ENCODE measurements at places on chromosomes 7 and 10.

- DNase-seq = no peak
Observed at GRCh38 chr7:28623105-28623730, 210.9 kb downstream of the CREB5 start.

- DNase-seq = no peak
Observed at GRCh38 chr10:35834877-35835494, 192.9 kb upstream of the FZD8 start.

DNA sequence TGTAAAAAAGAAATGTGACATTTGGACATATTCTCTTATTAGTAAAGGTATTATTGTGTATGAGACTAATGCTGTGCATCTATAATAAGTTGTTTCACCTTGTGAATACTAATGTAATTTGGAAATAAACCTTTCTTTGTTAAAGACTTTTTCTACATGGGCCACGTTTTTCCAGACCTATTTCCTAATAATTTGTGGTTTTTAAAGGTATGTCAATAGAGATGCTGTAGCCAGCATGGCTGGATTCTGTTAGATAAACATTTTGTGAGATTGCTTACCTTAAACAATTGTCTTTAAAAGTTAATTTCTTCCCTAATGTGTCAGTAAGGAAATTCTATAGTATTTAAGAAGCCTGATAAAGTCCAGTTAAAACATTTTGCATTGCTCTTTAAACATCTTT lies 56.0 kb downstream of the KAT6B start:
- no peak for DNase-seq

- no peak for DNase-seq
Observed at GRCh38 chr7:72258074-72258473, 154.1 kb downstream of the CALN1 start.

DNA sequence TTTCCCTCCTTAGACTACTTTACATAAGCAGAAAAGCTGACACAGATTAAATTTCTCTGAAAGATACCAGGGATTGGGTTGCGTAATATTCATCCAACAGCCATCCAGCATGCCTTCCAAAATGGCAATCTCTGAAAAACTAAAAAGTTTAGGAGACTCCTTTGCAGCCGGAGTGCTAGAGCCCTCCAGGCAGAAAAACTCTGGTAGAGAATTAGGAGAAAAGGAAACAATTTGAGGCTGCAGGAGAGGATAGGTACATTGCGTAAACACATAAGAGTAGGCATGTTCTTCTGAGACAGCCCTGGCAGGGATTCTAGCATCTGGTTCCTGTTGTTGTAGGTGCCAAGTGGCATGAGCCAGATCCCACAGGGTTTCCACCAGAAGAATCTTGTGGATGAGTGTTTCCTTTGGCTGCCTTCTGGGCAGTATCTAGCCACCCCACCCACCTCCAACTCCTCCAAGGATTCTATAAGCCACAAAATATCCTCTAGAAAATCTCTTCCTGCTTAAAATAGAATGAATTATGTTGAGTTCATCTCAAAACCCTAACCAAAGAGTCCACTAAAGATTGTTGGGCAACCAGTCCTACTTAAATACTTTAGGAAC lies 402.4 kb downstream of the HGF start:
- no peak for DNase-seq

Measured in T-helper 2 cell treated with Interferon-gamma antibody and Interleukin-4, amounts not matched to agents 5 μg/mL and 100 μg/mL, for 36 hours (primary cell).